ENCODE measurements at places on chromosomes 2 and 18.

DNA sequence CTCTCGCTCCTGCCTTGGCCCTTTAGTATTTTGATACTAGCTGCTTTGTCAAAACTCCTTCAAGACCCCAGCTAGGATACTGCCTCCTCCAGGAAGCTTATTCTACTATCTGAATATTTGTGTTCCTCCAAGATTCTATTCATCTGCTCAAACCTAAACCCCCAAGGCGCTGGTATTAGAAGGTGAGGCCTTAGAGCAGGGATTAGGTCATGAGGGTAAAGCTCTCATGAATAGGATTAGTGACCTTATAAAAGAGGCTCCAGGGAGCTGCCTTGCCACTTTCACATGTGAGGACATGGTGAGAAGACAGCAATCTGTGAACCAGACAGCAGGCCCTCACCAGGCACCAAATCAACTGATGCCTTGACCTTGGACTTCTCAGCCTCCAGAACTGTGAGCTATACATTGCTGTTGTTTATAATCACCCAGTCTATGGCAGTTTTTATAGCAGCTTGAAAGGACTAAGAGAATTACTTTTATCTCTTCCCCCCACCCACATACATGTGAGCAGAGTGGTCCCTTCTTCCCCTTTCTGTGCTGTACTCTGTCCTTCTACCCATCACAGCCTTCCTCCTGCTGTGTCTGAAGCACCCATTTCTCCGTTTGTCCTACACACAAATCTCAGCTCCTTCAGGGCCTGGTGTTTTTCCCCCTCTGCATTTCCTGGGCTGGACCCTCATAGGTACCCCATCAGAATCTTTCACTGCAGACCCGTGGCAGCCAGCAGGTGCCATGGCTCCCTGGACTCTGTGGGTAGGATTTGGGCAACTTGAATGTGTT lies 54.5 kb downstream of the HS1BP3 start:
- DNase-seq = no peak

GRCh38 chr2:42359304-42359964 lies 1.6 kb downstream of the COX7A2L start:
- no peak for DNase-seq

- no peak for DNase-seq
Observed at GRCh38 chr2:165635532-165635931, 158.5 kb downstream of the GALNT3 start.

- no peak for DNase-seq
Observed at GRCh38 chr2:209499069-209499468, 75.2 kb downstream of the MAP2 start.

DNA sequence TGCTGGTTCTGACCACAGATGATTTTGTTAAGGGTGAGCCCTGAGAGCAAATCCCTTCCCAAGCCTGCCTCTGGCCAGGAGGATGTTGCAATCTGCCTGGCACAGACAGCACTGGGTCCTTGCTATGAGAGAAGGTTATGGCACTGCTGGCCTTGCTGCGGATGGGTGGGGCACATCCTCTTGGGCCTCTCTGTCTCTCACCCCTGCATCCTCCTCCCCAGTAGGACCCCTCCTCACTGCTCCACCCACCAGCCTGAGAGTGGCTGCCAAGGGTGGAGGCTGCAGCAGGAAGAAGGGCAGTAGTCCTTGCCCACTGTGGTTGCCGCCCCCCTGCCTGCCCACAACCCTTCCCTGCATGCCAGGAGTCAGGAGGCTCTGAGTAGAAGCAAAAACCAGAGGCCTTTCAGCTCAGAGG lies 180.9 kb downstream of the ZBTB7C start:
- DNase-seq = no peak

GRCh38 chr2:69021727-69022126 lies 8.7 kb downstream of the ANTXR1 start:
- DNase-seq = no peak

DNA sequence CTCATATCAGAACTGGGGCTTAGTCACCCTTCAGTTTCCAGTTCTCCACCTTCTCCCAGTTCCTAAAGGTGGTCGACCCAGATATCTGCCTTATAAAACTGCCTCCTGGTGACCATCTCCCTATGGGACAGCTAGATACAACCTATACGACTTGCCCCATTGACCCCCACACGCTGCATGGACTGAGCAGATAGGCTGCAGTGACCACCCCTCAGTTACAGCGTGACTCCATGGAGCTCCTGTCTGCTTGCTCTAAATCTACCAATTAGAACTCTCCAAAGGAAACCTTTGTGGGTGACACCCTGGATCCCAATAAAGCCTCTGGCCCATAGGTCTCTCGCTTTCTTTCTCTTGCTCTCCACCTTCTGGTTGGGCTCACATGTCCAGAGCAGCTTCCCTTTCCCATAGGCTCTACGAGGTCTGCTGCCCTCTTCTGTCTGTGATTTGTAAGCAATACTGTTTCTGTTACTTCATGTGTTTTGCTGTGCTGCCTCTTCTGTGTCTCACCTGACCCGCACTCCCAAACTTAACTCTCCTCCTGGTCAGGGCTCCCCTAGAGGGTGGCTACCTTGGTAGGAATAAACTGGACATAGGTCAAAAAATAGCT lies 971.3 kb upstream of the FAM98A start:
- peak; percentile 41 for DNase-seq

DNA sequence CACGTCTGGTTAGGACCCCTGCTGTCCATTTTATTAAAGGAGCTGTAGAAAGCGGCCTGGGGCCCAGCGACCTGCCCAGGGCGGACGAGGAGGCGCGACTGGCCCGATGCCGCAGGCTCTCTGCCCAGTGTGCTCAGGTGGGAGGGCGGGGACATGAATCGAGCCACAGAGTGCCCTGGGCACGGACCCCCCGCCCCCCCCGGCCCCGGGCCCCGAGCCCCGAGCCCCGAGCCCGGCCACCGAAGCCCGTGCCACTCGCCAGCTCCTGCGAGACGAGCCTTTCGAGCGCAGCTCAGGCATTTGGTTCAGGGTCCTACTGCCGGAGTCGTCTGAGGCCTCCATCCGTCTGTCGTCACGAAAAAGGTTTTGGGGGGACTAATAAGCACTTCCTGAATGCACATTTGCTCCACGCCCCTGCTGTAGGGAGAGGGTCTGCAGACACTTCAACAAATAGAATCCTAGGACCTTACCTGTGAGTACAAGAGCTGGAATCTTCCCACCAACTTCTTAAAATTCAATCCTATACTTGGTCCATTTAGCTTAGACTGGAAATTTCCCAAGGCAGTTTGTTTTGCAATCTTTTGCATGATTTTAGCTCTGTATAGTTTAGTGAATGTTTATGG lies 602 bp upstream of the ADAM17 start:
- DNase-seq = no peak

GRCh38 chr18:10247021-10247741 lies 207.3 kb upstream of the APCDD1 start:
- DNase-seq = no peak

GRCh38 chr18:62339106-62339988 lies 14.2 kb downstream of the TNFRSF11A start:
- no peak for DNase-seq

- no peak for DNase-seq
Observed at GRCh38 chr2:234590076-234590475, 93.2 kb upstream of the ARL4C start.

DNA sequence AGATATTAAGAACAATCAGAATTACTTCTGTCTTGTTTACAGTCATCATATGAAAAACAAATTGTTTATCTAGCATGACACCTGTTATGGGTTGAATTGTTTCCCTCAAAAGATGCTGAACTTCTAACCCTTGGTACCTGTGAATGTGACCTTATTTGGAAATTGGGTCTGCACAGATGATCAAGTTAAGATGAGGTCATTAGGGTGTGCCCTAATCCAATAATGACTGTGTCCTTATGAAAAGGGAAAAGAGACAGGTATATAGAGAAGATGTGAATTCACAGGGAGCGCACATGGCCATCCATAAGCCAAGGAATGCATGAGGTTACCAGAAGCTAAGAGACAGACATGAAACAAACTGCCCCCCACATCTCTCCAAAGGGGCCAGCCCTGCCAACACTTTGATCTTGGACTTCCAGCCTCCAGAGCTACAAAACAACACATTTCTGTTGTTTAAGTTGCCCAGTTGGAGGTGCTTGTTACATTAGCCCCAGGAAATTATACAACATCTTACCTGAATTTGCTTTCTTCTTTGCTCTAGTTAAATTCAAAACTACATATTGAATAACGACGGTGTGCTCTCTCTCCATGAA lies 2.3 kb upstream of the HPCAL1 start:
- DNase-seq = no peak

- peak; percentile 39 for DNase-seq
Observed at GRCh38 chr18:4412286-4412685, 42.8 kb downstream of the DLGAP1 start.

- no peak for DNase-seq
Observed at GRCh38 chr2:186543561-186544131, 46.2 kb upstream of the ITGAV start.

GRCh38 chr18:10463741-10464140 lies 9.3 kb downstream of the APCDD1 start:
- no peak for DNase-seq

- no peak for DNase-seq
Observed at GRCh38 chr2:239444626-239445577, 44.1 kb upstream of the HDAC4 start.

GRCh38 chr2:207181526-207182274 lies 16.0 kb upstream of the KLF7 start:
- no peak for DNase-seq

GRCh38 chr2:40164736-40165508 lies 287.0 kb downstream of the SLC8A1 start:
- DNase-seq = no peak

DNA sequence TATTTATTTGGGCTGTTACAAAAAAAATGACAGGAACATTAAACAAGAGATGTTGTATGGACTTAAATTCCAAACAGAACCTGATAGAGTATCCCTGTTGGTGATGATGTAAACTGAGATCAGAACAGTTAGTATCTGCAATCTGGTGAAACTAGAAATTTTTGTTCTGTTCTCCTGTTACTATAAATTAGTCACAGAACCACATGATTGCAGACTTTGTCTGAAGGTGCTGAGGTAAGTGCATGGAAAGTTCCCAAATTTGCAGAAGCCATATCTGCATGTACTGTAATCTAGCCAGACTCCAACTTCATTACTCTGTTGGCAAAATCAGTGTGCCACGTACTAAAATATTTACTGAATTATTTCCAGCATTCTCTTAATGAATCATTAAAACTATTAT lies 516.3 kb upstream of the FSIP2 start:
- DNase-seq = no peak

DNA sequence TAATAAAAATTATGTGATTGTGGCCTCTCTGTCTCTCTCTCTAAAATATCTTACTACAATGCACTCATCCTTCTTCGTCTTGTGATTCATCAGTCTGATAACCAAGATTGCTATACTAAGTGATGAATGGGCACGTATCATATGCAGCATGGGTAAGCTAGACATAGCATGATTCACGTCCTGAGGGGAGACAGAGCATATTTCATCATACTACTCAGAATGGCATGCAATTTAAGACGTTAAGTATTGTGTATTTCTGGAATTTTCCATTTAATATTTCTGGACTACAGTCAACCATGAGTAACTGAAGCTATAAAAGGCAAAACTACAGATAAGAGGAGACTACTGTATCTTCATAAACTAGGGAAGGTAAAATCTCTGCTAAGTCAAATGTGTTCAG lies 97.0 kb upstream of the CD226 start:
- no peak for DNase-seq

DNA sequence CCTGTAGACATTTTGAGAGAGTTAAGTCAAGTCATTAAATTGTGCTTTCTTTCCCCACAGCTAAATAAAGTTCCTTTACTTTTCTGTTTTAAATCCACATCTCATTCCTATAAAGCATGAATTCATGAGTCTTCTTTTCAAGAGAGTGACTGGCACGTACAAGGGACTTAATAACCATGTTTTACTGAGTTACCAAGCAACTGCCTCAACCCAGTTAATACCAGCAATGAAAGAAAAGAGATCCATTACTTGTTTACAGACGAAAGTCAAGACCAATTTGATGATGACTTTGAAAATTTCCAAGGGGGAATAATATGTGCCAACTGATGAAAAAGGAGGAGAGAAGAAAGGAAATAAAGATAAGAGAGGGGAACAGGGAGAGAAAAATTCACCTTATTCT lies 1082.5 kb upstream of the GYPC start:
- DNase-seq = no peak

- no peak for DNase-seq
Observed at GRCh38 chr18:41643427-41643826, 311.6 kb upstream of the PIK3C3 start.

DNA sequence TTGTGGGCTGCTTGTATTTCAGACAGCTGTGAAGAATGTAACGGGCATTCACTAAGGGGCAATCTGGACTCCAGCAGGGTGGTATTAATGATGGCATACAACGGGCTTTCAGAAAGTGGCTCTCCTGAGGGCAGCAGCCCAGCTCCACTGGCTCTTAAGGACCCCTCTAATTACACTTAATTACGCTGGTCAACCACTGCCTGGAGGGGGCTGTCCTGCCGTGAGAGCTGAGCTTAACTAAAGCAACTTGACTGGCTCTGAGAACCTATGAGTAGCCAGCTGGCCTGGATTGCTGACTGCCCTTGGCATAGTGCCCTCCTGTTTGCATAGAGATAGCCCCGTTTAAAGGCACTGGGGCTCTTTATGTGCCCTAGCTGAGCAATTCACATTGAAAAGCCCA lies 3.8 kb downstream of the LIPG start:
- no peak for DNase-seq

DNA sequence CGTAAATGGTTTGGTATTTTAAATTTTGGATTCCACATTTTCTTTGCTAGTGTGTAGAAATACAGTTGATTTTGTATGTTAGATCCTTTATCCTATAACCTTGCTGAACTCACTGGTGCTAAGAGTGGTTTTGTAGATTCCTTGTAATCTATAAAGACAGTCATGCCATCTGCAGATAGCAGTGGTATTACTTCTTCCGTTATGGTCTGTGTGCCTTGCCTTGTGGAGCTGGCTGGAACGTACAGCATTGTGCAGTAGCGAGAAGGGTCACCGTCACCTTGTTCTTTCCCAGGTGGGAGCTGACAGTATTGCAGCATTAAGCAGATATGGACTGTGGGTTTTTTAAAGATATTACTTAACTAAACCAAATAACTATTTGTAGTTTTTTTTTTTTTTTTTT lies 33.7 kb downstream of the ATP9B start:
- no peak for DNase-seq

GRCh38 chr2:50133766-50134165 lies 898.2 kb downstream of the NRXN1 start:
- DNase-seq = no peak

DNA sequence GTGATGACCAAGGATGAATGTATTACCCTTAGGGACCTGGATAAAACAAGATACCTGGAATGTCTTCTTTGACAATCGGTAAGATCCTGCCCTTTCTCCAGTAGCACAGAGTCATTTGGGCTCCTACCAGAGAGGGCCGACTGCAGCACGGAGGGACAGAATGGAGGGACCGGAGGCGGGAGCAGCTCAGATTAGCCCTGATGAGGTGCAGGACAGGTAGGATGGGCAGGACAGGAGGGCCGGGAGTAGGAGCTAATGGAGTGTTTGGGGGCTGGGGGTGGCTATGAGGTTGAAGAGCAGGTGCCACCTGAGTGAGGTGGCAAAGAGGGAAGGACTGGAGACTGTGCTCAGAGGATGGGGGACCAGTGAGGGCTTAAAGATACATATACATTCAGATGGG lies 9.9 kb upstream of the PRELID3A start:
- DNase-seq = peak; percentile 29
